ENCODE measurements at places on chromosomes 4 and X.

DNA sequence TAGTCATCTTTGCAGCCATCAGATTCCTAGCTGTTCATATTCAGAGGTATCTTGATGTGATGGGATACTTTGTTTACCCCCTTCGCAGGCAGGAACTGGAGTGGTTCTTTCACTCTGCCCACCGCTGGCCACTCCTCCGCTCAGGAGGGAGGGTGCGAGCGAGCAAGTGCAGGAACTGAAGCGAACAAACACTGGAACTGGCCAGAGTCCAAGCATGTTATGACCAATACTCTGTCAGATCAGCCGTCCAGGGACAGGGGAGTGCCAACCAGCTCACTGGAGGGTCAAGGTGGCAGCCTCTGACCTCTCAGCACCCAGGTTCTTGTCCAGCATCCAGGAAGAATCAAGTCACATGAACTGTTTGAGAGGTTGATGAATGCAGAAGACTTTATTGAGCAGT is 18.0 kb upstream of the MANBA start:
- no peak for DNase-seq

DNA sequence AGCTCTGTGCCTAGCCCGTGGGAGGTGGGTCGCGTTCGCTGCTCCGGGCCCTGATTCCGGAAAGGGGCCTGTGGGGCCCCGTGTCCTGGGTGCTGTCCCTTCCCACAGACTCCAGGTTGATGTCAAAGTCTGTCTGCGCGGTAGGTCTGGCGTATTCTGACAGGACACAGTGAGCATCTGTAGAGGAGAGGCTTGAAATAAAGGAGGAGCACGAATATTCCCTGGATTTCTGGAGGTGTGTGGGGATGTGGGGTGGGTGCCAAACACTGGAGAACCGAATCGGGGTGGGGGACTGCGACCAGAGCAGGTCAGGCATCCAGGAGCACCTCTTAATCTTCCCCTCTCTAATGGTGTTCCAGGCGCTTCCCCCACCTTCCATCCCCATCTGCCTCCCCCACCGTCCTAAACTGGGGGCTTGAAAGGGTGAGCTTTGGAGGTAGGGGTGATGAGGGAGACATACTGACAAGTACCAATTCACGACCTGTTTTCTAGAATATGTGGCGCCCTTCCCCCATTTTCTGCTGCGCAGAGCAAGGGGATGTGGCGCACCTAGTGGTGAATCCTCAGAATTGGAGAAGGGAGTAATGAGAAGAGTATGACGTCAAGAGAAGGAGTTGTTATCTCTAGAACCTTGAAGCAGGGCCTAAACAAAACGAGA is 877 bp downstream of the GPRASP1 start:
- peak; percentile 8 for DNase-seq

GRCh38 chr4:183905081-183905592 is at the start of gene STOX2:
Gene STOX2 (plus strand): TSS chr4:183905307. CDS start chr4:183906791, 1,484 bp downstream.
- DNase-seq = peak; percentile 48

- DNase-seq = peak; percentile 13
These were observed 424.5 kb upstream of the CTSO start for GRCh38 chr4:156378033-156378665.

DNA sequence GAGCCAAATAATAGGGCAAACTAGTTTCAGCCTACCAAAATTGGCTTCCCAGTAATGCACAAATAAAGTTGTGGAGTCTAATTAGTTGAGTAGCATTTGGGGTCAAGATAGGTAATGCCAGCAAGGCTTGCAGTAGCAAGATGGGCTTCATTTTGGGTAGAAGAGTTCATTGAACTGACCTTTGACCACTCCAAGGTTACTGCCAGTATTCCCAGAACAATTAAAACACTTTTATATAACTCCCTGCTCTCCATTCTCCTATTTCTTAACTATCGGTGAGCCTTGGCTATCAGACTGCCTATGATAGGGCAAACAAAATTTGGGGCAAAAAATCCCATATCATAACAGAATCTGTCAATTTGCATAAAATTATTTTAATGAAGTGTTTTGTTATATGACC is 7.1 kb downstream of the DNAAF6 start:
- no peak for DNase-seq

DNA sequence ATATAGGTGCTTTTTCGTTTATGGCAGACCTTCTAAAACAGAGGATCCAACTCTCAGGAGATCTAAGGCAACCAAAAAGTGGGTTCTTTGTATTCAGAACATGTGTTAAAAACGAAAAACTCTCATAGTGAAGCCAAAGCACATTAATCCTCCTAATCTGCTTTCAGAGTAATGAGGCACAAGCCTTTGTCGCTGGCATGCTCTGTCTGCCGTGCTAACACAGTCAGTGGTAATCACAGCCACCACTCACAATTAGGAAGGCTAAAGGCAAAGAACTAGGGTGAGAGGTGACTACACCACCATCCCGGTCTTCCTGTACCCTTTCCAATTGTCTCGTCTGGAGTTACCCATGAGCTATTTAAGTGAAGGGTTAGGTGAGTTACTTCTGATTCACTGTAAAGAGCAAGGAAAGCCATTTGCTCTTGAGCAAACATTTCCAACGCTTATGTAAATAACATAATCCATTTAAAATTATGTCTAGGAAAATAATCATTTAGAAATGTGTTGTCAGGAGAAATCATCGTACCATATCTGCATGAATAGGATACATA is 40.7 kb downstream of the NPY2R start:
- no peak for DNase-seq

DNA sequence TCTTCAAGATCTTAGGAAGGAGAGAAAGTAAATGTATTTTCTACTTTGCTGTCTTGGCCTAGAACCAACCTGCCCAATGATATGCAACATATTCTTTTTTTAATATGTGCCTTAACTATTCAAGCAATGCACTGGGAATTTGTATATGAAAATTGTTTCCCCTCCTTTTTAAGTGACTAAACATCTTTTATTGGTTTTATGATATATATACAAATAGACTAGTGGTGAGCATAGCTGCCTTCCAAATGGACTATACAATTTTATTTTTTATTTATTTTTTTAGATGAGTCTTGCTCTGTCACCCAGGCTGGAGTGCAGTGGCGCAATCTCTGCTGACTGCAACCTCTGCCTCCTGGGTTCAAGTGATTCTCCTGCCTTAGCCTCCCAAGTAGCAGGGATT is 10.3 kb downstream of the NOCT start:
- DNase-seq = no peak

GRCh38 chrX:18964026-18964425 is 19.9 kb downstream of the PHKA2 start:
- no peak for DNase-seq

DNA sequence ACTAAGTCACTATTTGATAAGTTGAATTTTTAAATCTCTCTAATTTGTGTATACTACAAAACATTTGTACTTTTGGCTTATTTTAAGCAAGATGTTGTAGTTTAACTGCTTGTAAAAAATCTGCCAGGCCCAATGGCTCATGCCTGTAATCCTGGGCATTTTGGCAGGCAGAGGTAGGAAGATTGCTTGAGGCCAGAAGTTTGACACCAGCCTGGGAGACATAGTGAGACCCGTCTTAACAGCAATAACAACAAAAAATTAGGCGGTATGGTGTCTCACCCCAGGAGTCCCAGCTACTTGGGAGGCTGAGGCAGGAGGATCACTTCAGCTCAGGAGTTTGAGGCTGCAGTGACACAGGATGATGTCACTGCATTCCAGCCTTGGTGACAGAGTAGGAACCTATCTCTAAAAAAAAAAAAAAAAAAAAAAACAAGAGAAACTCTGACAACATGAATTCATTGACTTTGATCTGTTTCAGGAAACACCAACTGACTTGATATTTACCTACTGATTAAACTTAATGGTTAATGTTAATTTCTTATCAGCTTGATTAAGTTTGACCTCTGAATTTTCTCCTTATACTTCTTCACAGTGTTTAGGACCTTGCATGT is 8.9 kb downstream of the FHIP1A start:
- no peak for DNase-seq

DNA sequence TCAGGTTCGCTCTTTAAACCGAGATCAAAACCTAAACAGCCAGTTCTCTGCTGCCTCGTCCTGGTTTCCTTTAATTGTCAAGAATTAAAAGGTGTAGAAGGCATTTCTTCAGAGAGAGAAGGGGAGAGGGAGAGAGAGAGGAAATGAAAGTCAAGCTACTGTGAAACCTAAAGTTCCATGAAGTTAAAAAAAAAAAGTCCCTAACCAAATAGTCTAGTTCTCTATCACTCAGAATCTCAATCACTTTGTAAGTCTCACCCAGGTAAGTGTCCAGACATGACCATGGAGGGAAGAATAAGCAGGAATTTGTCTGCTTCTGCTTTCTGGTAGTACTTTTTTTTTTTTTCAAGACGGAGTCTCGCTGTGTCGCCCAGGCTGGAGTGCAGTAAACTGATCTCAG is 18.8 kb upstream of the SMIM14 start:
- DNase-seq = no peak

DNA sequence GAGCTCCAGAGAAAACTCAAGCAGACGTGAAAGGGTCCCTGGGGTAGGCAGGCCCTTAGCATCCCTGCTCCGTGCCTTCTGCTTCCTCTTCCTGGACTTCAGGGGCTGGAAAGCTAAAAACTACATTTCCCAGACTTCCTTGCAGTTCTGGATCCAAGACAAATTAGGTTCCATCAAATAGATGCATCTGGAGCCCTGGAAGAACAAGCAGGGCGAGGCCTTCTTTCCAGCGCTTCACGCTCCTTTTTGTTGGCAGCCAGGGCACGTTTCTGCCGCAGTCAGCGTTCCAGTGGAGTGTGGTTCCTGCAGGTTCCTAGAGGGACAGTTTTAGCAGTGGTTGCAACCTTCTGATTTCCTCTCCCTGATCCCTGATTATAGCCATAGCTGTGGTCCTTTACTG is 53.6 kb upstream of the MSX1 start:
- DNase-seq = no peak

DNA sequence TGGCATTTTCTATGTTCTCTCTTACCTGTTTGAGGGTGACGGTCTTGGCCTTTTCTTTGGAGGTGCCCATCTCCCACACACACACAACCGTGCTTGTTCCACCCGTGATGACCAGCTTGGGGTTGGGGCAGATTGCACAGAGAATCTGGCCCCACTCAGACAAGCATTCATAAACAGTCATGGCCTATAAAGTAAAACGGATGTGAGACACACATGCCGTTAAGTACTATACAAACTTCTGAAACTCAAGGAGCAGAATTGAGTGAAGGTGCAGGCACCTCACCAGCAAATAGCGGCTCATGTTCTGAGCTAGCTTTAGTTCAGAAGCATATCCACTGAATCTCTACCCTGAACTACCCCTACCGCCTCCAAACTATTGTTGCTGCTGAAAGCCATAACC is 107.6 kb downstream of the CDS1 start:
- no peak for DNase-seq

- no peak for DNase-seq
These were observed 192.2 kb downstream of the BCOR start for GRCh38 chrX:39905538-39905891.

DNA sequence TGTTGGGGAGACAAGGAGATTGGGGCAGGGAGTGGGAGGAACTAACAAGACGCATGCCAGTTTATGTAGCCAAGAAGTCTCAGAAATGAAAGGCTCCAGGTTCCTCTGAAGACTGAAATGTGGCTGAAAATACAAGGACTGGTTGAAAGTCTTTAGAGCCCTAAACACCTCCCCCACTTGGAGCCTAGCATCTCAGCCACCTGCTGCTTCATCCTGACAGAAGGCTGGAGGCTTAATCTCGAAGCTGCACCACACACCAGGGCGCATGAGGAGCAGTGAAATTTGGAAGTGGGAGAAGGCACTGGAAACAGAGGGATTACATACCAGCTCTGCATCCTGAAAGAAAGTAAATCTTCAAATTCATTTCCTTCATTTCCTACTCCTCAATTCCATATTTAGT is 160.7 kb upstream of the FTHL17 start:
- no peak for DNase-seq

GRCh38 chrX:53003111-53003510 is 44.8 kb upstream of the FAM156A start:
- DNase-seq = no peak

GRCh38 chr4:186067757-186068385 is 1.1 kb upstream of the TLR3 start:
- peak; percentile 57 for DNase-seq

DNA sequence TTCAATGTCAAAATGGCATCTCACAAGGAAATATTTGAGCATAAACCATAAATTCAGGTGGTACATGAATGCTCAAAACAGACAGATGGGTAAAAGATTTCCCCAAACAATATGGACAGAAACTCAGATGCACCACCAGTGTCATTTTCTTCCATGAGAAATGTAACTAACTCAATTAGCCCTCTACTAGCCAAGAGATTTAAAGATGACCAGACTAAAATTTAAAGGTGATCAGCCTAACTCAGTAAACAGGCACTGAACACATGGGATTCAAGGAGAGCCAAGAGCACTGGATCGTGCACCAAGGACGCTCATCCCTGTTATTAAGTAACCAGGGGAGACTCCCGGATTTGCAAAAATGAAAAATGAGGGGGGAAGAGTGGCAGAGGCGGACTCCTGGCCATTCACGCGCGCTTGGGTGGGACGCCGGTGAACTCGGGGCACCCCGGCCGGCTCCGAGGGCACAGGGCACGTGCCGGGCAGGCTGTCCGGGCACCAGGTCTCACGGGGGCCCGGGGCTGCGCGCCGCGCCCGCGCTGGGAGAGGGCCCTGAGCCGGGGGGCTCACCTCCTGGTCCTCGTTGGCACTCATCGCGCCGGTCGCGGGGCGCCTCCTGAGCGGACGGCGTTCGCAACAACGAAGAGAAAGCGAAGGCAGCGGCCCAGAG is 490 bp downstream of the RWDD4 start:
- DNase-seq = no peak

DNA sequence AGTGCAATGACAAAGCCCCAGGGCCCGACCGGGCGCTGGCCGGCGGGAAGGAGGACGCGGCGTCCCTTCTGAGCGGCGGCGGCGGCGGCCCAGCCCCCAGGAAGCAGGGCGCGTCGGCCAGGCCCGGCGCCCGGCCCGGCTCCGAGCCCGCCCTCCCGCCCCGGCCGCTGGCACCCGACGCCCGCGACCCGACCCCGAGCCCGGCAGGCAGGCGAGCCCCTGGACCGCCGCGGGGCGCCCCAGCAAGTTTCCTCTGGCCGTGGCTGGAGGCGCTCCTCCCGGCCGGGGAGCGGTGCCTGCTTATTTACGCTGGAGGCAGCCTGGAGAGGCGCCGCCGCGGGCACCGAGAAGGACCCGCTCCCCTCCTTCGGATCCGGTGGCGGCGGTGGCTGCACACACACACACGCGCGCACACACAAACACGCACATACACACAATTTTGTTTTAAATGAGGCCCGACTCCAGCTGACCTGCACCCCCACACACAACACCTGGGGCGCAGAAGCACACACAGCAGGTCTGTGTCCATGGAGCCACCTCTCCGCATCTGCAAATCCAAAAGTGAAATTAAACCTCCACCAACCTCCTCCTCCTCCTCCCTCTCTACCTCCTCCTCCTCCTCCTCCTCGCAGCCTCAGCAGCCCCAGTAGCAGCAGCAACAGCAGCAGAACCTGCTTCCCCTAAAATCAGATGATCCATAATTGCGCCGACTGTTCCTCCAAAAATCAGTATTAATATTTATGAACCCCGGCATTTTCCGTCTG is 669 bp downstream of the IRF2 start:
- DNase-seq = no peak

- no peak for DNase-seq
These were observed 314.0 kb downstream of the GBA3 start for GRCh38 chr4:23006756-23007155.

All from NCI-H1092 (cell line).